Naive thymus-derived CD4-positive, alpha-beta T cell (primary cell): ENCODE measurements at places on chromosomes 3 and 15.
A peak's percentile ranks its signal among the peaks of the same experiment; 100 is the strongest.

GRCh38 chr15:31330836-31331235 lies 4.2 kb downstream of the KLF13 start:
- H3K4me1 ChIP-seq = peaks cover 62% of the 10 kb centered on the region
- no peaks in the 10 kb centered on the region for H3K27me3 ChIP-seq
- no peak for DNase-seq
- peak overlapping the region; percentile 98 for H3K27ac ChIP-seq

DNA sequence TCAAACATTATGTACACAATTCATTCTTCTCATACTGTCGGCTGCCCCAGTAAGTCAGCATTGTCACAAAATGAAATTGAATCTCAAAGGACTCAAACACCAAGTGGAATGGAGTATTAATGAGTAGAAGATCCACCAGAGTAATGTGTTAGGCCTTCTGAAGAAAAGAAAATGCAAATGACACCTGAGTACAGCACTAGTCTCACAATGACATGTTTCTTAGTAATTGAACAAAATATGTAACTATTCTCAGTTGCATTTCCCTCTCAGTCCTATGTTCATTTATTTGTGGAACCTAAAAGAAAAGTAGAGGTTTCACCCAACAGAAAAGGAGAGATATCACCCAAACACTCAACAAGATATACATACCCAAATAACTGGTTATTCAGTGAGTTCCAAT lies 283.9 kb upstream of the THBS1 start:
- DNase-seq = no peak
- no peaks in the 10 kb centered on the region for H3K36me3 ChIP-seq
- H3K27me3 ChIP-seq = no peaks in the 10 kb centered on the region
- H3K27ac ChIP-seq = no peak overlapping the region
- H3K4me3 ChIP-seq = no peak overlapping the region
- H3K4me1 ChIP-seq = no peaks in the 10 kb centered on the region

GRCh38 chr15:77544162-77544561 lies 88.5 kb downstream of the LINGO1 start:
- H3K27me3 ChIP-seq = no peaks in the 10 kb centered on the region
- no peaks in the 10 kb centered on the region for H3K36me3 ChIP-seq
- H3K4me1 ChIP-seq = peaks cover 6% of the 10 kb centered on the region
- H3K4me3 ChIP-seq = no peak overlapping the region
- no peak overlapping the region for H3K27ac ChIP-seq

GRCh38 chr3:5464649-5465048 lies 277.1 kb downstream of the EDEM1 start:
- H3K36me3 ChIP-seq = no peaks in the 10 kb centered on the region
- no peaks in the 10 kb centered on the region for H3K27me3 ChIP-seq
- H3K4me3 ChIP-seq = no peak overlapping the region
- DNase-seq = no peak

DNA sequence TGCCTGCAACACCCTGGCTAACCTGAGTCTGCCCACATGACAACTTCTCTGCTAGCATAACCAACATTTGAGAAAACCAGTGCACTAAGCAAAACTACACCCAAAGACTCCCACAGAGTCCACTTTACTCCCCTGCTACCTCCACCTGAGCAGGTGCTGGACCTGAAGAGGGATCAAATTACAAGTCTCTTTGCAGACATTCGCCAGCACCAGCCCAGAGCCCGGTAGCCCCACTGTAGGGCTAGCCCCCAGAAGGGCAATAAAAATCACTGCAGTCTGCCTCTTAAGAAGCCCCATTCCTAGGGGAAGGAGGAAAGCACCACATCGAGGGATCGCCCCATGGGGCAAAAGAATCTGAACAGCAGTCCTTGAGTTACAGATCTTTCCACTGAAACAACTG lies 472.2 kb downstream of the GRM7 start:
- no peaks in the 10 kb centered on the region for H3K36me3 ChIP-seq
- H3K27me3 ChIP-seq = no peaks in the 10 kb centered on the region
- no peaks in the 10 kb centered on the region for H3K4me1 ChIP-seq
- no peak overlapping the region for H3K4me3 ChIP-seq
- no peak overlapping the region for H3K27ac ChIP-seq

DNA sequence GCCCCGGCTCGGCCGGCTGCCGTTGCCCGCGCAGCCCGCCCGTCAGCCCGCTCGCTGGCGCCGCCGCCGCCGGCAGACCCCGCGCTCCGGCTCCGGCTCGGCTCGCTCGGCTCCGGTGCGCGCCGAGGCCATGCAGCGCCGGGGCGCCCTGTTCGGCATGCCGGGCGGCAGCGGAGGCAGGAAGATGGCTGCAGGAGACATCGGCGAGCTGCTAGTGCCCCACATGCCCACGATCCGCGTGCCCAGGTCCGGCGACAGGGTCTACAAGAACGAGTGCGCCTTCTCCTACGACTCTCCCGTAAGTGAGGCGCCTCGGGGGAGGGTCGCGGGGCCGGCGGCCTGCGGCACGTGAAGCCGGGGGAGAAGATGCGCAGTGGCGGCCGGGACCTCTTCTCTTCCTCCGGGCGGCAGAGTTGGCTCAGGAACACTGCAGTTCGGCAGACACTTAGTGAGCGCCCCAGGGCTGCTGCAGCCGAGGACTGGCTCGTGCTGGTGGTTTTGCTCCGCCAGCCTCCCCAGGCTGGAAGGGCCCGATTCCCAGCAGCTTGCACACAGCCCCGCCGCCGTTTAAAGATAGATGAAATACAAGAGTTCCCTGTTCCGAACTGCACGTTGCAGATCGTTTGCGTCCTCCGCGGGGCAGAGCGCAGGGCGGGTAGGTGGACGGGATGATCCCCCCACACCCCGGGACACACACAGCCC lies 407 bp downstream of the USP13 start:
- peak; percentile 71 for DNase-seq
- no peaks in the 10 kb centered on the region for H3K27me3 ChIP-seq
- peak overlapping the region; percentile 74 for H3K27ac ChIP-seq
- H3K36me3 ChIP-seq = no peaks in the 10 kb centered on the region

- H3K27me3 ChIP-seq = no peaks in the 10 kb centered on the region
- no peak overlapping the region for H3K27ac ChIP-seq
- H3K4me3 ChIP-seq = no peak overlapping the region
- no peaks in the 10 kb centered on the region for H3K36me3 ChIP-seq
- DNase-seq = no peak
Observed at GRCh38 chr3:117963858-117964257, 1070.8 kb downstream of the IGSF11 start.

GRCh38 chr3:117105686-117106085 lies 396.1 kb downstream of the TUSC7 start:
- no peak for DNase-seq
- no peaks in the 10 kb centered on the region for H3K4me1 ChIP-seq
- H3K27me3 ChIP-seq = no peaks in the 10 kb centered on the region
- H3K4me3 ChIP-seq = no peak overlapping the region
- H3K36me3 ChIP-seq = no peaks in the 10 kb centered on the region

DNA sequence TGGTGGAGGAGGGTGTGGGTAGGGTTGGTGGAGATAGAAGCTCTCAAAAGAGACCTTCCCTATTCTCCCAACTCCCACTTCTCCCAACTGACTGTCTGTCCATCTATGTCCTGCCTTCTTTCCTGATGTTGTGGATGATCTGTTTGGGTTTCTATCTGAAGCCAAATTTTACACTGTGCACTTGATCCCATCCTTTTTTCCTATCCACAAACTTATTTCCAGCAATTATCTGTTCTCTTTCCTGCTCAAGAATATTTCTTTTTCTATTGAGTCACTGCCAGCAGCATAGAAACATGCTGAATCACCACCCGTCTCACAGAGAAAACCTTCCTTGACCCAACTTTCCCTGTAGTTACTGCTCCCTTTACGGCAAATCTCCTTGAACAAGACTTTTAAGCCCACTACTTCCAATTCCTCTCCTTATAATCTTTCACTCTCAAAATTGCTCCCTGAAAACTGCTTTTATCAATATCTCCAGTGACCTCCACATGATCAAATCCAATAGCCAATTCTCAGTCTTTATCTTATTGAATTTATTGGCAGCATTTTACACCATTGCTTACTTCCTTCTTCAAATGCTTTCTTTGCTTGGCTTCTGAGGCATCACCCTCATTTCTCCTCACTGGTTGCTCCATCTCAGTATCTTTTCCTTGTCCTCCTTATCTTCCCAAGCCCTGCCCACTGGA lies 141.2 kb upstream of the SLC7A14 start:
- no peaks in the 10 kb centered on the region for H3K4me1 ChIP-seq
- H3K27ac ChIP-seq = no peak overlapping the region
- H3K27me3 ChIP-seq = no peaks in the 10 kb centered on the region
- H3K4me3 ChIP-seq = no peak overlapping the region
- H3K36me3 ChIP-seq = no peaks in the 10 kb centered on the region

DNA sequence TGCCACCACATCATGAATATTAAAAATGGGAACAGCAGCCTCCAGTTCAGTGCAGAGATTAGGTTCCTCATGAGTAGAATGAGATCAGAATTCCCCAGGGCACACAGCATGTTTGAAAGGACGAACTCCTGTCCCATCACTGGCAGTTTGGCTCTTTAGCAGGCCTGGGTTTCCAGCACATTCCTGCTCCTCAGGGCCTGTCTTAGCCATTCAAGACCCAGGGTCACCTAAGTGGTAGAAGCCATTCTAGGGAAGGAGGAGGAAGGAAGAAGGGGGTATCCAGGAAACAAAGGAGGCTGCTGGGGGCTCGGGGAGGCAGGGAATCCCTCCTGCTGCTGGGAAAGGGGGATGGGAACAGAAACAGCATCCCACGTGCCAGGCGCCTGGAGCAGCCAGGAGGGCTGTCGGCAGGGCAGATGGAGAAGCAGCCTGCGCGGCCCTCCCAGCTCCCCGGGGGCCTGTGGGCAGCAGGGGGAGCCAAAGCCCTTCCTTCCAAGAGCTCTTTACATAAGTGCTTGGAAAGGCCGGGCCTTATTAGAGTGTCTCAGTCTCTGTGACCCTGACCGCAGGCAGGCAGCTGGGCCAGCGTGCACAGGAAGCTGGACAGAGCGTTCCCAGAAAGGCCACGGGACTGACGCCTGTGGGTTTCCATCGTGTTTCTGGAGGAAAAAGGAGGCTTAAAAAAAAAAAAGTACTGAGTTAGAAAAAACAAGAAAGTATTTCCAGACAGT lies 24.7 kb downstream of the LOXL1 start:
- H3K27me3 ChIP-seq = no peaks in the 10 kb centered on the region
- no peak overlapping the region for H3K4me3 ChIP-seq
- H3K27ac ChIP-seq = no peak overlapping the region
- no peaks in the 10 kb centered on the region for H3K36me3 ChIP-seq

DNA sequence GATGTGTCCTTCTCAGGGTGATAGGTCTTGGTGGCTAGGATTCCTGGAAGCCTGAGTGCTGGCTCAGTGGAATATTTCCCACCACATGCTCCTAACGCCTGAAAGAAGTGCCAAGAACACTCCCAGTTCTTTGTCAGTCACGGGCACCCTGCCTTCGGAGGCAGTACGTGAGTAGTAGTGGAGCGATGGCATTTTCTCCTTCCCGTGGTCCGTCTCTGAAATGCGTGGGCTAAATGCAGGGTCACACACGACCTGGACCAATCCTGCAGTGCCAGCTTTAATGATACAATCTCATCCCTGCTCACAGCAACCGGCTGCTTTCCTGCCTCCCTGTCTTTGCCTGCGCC lies 14.5 kb downstream of the H1-8 start:
- no peak overlapping the region for H3K4me3 ChIP-seq
- H3K27ac ChIP-seq = no peak overlapping the region
- H3K36me3 ChIP-seq = no peaks in the 10 kb centered on the region
- no peaks in the 10 kb centered on the region for H3K4me1 ChIP-seq
- no peaks in the 10 kb centered on the region for H3K27me3 ChIP-seq
- no peak for DNase-seq
